ENCODE measurements at places on chromosomes 6 and 20.
A peak's percentile ranks its signal among the peaks of the same experiment; 100 is the strongest.

GRCh38 chr6:19142275-19142674 is 694.9 kb upstream of the ID4 start:
- no peak for DNase-seq

DNA sequence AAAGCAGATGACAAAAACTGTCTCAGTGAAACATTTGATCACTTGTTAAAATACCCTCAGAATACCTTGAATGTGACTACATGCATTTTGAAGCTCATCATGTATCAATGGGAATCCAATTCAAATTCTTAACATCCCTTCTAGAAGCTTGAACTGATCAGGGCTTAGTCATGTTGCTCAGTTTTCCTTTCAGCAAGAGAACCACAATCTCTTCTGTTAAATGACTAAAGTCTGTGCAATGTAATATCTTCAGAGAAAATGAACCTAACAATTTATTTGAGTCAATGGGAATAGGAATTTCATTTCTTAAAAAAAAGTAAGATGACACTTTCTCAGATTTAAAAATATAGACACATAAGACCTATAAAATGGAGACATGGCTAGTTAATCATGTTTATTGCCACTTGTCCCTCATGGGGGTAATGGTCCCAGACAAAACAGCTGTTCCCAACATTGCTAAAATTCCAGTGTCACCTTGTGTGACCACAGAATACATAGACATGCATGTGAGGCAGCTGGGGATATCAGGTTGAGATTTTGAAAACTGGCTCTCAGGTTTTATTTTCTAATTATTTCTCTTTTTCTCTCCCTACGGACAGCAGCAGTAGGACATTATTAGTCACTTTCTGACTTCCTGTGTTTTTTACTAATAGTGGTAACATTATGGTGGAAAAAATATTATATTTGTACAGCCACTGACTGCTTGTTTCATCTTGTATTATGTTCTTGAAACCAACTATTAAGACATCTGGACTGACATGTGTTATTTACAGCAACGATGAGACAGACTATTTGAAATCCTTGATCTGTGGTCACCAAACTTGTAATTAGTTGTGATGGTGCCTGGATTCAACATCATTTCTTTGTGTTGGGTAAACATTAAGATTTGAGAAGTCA is 192.5 kb downstream of the COL9A1 start:
- no peak for DNase-seq

GRCh38 chr6:68575765-68576439 is 59.2 kb upstream of the ADGRB3 start:
- DNase-seq, result peak; percentile 7

GRCh38 chr20:4082406-4083097 is 67.2 kb upstream of the RNF24 start:
- DNase-seq, result no peak

- DNase-seq, result no peak
These were observed 150.2 kb upstream of the OGFRL1 start for GRCh38 chr6:71138376-71138775.
